Heart right ventricle (tissue), 16 donors: ENCODE measurements at places on chromosomes 16 and 17. TPM values are rescaled to one million over a fixed set of nuclear protein-coding genes. Genes with fewer than 3 reads are reported as not detected.

GRCh38 chr17:40538936-40539705 is 26.2 kb downstream of the CCR7 start:
- no peak for DNase-seq

The SALL1 gene
- total RNA-seq = 0.32 TPM

The CBFA2T3 gene
- 6.0 TPM for total RNA-seq

The KRT15 gene
- total RNA-seq = not detected

The TBX21 gene
- 0.28 TPM for total RNA-seq

GRCh38 chr17:5281814-5282641 is at the start of gene RABEP1:
RABEP1 (plus strand) TSS chr17:5282284; CDS start chr17:5282487, 203 bp downstream.
- peak; percentile 95 for DNase-seq

The KCNG4 gene
- total RNA-seq = not detected

The HSF5 gene
- not detected for total RNA-seq

DNA sequence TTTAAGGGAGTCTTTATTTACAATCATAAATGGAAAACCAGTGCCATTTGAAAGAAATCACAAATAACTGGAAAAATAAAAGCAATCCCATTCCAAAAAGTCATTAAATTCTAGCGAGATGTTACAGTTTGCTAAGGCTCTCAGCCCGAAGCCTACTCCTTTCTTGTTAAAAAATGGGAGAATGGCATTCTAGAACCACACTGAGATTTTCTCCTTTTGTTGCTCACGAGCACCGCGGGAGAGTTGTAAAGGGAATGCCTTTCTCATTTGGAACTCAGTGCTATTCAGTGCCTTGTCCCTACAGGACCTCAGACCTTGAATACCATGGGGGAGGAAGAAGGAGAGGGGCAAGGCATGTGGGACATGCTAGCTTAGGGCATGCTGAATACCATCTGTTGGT is 36.3 kb downstream of the GDE1 start:
- DNase-seq = no peak

- no peak for DNase-seq
These were observed 417.2 kb upstream of the C16orf82 start for GRCh38 chr16:26649381-26650045.

GRCh38 chr16:47358816-47359215 is 102.0 kb downstream of the ITFG1 start:
- DNase-seq = no peak

- DNase-seq = no peak
These were observed 1.3 kb upstream of the CES3 start for GRCh38 chr16:66959704-66960161.

The CMTM1 gene
- total RNA-seq = 1.5 TPM

The TBC1D3 gene
- total RNA-seq = not detected

DNA sequence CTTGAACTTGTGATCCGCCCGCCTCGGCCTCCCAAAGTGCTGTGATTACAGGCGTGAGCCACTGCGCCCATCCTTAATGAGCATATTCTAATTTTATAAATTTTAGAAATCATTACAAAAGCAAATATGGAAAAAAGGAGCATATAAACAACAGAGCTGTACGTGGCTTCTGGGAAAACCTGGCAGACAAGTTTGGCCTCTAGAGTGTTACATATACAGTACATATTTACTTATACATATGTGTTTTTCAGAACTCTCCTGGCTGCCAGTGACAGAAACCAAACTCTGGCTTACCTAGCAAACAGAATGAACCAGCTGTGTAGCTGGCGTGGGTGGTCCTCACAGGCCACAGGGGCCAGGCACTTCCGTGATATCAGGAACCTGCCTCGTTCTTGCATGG is 10.1 kb downstream of the DRC3 start:
- no peak for DNase-seq

DNA sequence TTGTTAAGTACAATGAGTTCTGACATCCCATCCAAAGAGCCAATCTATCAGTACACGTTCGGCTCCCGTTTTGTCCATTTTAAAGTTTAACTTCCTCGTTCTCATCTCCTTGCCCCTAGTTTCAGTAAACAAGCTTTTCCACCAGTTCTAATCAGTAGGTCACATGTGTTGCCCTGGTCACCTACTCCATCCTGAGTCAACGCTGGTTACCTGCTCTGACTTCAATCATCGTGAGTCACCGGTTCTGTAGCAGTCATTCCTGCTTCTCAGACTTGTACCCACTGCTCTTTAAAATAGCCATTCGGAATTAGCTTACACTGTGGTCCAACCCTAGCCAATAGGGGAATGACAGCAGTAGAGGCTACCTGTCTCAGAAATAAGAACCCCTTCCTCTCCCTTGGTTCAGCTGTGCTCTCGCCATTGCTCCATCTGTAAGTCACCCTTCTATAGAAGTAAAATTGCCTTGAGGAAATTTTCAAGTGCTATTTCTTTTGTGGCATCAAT is 191.0 kb downstream of the CPPED1 start:
- no peak for DNase-seq

- DNase-seq = no peak
These were observed 18.2 kb downstream of the GALNS start for GRCh38 chr16:88838566-88838965.

DNA sequence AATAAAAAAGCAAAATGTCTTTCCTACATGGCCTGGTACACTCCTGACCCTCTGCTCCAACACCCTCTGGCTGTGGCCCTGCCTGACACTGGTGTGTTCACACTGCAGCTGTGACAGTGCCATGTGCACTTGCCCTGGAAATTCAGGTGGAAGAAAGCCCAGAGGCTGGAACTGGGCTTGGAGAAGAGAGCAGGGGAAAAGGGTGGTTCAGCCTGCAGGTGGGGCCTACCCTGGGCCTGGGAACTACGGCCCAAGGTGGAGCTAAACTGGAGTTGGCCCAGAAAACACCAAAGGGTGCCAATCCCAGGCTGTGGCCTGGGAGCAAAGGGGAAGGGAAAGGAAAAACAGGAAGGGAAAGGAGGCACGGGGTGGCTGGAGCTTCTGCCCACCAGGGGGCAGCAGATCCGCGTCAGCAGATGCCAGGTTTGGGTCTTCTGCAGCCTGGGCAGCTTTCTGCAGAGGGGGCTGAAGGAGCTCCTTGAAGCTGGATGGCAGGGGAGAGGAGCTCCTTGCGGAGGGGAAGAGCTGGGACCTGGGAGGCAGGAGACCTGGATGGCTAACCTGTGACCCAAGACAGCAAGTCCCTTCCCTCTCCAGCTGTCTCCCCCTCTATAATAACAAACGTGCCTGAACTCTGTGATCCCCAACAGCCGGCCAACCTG is 15.4 kb upstream of the CTCF start:
- peak; percentile 81 for DNase-seq

DNA sequence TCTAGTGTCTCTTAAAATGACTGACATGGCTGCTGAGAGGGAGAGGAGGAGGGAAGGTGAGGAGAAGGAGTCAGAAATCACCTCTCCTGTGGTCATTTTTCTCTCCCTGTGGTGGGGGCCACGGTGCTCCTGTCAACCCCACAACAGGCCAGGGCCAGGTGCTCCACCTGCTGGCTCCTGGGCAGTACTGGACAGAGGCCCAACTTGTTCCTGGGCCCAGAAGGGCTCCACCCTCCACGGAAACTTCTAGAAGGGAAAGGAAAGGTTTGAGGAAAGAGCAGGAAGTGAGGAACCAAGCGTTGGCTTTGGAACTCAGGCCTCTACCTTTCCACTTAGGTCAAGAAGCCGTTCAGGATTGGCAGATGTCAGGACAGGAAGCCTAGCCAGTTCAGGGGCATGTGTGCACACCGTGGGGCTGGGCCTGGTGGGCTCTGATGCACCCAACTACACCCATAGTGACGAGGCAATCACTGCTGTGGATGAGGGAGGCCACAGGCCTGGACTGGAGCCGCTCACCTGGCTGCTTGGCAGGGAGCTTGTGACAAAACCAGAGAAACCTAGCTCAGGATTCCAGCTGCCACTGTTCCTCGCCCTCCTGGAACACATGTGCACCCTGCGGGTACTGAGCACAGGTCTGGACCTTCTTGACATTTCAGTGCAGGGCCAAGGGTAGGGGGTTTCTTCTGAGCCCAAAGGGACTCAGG is 36.1 kb downstream of the WNT3 start:
- no peak for DNase-seq

GRCh38 chr16:86823888-86824671 is 245.7 kb downstream of the FOXL1 start:
- no peak for DNase-seq

The AOC3 gene
- 4.7 TPM for total RNA-seq

DNA sequence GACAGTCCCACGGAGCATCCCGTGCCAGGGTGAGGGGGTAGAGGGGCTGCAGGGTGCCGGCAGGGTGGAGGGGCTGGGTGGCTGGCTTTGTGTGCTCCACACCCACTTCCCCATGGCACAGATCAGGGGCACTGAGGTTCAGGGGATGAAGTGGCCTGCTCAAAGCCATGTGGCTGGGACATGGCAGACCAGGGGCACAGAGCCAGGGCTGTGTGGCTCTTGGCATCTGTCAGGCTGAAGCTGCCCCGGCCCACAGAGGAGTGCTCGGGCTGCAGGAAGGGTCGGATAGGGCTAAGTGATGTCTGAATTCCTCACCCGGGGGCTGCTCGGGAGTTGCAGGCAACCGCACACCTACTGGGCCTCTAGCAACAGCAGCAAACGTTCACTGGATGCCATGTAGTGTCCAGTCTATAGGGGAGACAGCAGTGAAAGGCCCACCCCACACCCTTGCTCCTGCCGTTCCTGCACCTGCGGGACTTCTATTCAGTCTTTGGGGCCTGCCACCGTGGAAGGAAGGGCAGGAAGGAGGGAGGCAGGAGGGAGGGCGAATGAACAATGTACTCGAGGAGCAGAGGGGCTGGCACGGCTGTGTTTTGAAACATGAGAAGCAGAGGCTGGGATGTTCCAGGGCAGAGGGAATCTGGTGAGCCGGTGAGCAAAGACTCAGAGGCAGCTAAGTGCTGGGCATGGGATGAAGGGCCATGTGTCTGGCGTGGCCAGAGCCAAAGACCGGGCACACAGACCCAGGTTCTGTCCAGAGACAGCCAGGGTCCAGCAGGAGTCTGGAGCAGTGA is 15.1 kb downstream of the SLC5A10 start:
- peak; percentile 33 for DNase-seq

DNA sequence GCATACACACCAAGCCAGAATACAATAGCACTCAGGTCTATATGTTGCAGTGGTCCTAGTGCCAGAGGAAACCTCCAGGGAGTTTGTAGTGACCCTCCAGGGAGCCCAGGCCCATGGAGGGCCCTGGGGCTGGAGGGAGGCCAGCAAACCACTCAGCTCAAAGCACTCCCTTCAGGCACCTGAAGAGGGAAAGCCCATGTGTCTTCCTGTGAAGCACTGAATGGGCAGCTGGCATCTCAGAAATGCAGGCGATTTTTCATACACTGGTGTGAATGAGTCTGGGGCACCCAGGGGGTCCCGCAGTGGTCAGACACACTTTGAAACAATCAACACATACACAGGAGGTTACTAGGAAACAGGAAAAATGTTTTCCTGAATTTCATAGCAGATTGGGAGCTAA is 12.8 kb downstream of the TBC1D26 start:
- no peak for DNase-seq

DNA sequence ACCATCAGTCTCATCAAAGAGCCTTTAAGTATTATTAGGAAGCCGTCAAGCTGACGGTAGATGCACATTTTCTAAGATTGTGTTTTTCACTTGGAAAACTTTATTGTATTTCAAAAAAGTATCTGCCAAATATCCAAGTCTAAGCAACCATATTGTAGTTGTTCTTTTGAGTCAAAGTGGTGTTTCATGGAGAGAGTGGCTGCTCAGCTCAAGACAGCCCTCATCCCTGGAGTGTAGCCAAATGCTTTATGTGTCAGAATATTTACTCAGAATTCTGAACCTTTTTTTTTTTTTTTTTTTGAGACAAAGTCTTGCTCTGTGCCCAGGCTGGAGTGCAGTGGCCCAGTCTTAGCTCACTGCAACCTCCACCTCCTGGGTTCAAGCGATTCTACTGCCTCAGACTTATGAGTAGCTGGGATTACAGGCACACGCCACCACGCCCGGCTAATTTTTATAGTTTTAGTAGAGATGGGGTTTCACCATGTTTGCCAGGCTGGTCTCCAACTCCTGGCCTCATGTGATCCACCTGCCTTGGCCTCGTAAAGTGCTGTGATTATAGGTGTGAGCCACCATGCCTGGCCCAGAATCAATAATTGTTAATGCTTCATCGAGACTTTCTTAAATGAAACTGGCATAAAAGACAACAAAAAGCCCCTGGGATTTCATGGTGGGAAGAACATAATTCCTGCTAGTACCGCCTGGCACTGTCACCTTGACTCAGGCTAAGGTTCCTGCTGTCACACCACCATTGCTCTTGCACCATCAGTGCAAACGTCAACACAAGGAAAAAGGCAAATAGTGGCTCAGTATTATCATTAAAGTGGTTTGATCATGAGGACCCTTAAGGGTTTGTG is 45.5 kb downstream of the PRKCA start:
- no peak for DNase-seq

GRCh38 chr16:30893417-30893743 is 497 bp downstream of the BCL7C start:
- DNase-seq = peak; percentile 33

DNA sequence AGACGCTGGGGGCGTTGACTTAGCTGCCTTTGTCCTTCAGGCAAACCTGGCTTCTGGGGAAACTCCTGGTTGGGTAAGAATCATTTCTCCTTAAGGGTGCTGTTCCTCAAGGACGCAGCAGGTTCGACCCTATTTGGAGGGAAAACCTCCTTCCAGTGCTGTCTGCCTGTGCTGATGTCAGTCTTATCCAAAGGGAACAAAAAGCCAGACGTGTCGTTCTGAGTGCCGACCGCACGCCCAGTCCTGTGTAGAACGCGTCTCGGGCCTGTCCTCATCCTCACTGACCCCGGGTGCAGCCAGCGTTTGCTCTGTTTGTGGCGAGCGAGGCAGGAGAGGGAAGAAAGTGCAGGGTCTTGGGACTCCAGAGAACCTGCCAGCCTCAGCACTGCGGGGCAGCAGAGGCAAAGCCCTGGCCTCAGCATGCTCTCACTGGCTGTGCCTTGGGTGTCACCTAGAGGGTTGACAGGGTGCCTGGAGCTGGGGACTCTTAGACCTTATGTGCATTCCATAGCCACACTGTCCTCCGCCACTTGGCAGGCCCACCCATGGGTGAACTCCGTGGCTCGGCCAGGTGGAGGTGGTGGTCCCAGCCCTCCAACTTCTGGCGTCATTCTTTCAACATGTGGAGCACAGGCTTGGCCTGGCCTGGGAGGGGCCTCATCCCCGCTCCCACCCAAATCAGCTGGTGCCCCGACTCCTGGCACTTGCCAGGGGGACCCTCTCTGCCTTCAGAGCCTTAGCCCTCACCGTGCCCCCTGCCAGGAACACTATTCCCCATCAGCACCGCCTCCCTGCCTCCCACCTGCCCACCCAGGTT is 6.0 kb downstream of the SNN start:
- DNase-seq = no peak

The CCT6B gene
- 1.4 TPM for total RNA-seq

DNA sequence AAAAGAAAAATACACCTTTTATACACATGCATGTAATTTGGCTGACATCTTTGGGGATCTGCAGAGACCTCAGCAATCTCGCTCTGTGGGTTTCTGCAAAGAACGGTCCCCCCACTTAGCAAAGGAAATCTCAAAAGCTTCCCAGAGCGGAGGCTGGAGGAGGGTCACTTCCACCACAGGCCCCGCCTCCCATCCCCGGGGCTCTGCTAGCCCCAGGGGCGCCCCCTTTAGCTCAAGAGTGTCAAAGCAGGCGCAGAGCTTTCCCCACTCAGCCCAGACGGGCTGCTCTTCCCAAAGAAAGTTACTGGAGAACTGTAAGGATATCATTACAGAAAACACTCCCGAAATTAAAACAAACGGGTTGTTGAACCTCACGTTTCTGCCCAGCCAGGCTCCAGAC is 11.4 kb downstream of the SLC13A5 start:
- no peak for DNase-seq
